ENCODE measurements at places on chromosomes 2 and 18.

DNA sequence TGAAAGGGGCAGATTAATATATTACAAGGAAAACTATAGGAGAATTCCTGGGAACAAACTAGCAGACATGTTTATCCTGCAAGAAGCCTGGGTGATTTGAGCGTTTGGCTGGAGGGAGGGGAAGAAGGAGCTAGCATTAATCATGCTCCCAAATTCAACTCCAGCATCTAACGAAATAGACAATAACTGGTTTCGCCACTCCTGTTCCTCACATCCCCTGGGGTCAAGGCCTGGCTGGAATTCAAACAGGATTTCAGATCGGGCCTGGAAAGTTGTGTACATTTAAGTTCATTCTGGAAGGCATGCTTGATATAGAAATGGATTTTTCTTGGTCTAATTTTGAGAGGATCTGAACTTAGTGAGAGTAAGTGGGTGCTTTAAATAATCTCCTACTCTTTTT is 126.1 kb upstream of the CTAGE1 start:
- DNase-seq: no peak

DNA sequence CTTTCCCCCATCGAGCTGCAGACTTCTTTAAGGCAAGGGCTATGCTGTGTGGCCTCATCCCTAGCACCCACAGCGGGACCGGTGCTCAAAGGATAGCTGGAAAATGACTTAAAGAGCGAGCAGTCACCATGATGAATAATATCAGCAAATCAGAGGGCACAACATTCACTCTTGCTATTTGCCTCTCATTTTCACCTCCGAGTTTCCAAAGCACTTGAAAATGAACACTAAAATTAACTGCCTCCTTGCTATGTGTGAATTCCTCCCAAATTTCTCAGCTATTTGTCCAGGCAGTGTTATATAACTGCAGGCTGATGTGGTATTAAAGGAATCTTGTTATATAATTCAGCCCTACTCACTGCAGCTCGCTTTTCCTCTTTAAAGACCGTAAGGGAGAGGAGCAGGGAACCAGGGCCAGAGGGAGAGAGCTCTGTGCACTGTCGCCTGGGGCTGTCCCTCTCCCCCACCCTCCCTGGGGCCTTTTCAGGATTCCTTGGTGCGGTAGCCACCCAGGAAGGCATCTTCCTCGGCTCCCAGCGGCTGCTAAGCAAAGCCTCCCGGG is 1.4 kb downstream of the CYS1 start:
- peak; percentile 28 for DNase-seq

DNA sequence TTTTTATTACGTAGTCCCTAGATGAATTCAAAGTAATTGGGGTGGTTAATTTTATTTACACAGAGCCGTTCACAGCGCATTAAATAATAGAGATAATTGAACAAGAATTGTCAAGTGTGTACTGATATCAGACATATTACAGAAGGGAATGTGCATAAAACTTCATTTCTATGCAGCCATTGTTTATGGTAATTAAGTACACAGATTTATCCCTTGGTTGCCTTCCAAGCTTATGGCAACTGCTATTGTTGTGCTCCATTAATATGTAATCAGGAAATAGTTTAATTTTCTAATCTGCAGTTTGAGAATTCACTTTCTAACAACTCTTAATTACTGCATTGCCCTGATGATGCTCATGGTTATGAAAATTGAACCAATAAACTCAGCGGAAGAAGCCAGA is 47.3 kb upstream of the OTX1 start:
- no peak for DNase-seq

DNA sequence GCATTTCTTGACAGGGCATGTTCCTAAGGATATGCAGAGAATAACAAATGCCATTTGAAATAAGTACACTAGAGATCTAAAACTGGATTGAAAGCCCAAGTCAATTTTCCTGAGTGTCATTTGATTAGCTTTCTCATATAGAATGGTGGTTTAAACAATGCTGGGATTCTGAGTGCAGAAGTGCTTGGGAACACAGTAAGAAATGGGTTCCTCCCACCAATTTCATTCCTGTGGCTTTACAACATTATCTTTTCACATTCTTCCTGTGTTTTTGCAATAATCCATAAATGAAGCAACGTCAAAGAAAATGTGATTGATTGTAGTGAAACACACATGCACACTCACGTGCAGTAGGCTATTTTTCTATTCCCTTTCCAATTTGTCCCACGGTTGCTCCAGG is 1858.4 kb upstream of the PIK3C3 start:
- DNase-seq: no peak

All from hippocampal formation (tissue), 2 donors.